ENCODE measurements at places on chromosomes 6 and 20.

GRCh38 chr20:60172346-60172984 lies 214.2 kb downstream of the CDH26 start:
- DNase-seq = no peak

DNA sequence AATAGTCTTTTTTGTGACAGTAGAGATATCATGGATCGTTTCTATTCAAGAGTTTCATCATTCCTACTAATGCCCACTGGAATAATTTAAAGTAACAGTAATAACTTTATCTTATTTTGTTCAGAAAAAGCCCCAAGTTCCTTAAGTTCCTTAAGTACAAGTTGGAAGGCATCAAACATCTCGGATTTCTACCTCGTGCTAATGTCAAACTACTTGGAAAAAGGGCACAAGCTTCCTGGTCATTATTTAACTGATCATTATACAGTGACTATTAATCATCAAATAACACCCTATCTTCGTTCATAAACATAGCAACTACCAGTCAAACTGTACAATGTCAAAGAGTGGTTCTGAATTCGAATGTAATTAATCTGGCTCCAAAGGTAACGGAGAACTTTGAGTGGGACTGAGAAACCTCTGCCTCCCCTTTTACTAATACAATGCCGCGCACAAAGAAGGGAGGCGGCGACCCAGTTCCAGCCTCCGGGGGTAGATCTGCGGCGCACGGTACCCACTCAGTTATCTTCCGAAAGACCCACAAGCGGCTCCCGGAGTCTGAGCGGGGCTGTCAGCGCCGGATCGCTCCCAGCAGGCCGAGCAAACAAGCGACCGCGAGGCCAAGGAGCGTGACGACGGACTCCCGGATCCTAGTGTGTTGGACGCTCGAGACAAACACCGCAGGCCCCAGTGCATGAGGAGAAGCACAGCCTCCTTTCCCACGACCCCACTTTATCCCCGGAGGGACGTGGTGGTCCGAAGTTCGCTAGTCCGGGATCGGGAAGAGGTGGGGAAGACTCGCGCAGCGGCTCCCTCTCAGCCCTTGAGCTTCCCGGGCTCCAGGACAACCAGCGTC lies 716 bp downstream of the SHPRH start:
- DNase-seq = peak; percentile 21

DNA sequence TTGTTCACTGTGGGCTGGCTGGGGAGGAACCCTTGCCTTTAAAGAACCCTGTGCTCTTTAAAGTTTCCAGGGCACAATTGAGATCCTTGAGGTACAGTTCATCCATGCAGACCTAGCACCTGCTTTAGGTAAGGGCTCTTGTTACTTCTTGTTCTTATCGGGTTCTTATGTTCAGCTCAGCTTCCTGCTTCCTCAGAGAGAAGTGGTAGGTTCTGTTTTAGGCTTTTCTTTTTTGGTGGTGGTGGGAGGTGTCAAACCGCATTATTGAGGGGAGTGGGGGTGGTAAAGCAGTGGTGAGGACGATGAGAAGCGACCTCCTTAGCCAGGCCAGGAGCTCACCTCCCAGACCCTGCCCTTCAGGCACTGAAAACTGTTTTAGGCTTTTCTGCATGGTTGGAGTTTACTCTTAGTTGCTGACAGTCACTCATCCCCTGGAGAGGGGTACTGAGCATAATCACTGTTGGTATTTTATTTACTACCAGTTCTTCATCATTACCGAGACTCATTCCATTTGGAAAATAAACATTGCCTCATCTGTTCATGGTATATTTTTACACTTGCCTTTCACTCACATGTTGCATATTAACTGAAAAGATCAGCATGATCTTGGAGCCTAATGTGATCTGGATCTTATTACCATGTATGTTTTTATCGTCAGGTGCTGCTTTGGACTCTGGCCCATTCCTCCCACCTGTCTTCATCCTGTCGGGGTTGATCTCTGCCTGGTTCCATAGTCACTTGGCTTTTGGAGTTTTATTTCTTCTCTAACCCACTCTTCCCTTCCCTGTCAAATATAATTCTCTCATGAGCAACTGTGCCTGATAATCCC lies 35.4 kb downstream of the SLC16A10 start:
- no peak for DNase-seq

DNA sequence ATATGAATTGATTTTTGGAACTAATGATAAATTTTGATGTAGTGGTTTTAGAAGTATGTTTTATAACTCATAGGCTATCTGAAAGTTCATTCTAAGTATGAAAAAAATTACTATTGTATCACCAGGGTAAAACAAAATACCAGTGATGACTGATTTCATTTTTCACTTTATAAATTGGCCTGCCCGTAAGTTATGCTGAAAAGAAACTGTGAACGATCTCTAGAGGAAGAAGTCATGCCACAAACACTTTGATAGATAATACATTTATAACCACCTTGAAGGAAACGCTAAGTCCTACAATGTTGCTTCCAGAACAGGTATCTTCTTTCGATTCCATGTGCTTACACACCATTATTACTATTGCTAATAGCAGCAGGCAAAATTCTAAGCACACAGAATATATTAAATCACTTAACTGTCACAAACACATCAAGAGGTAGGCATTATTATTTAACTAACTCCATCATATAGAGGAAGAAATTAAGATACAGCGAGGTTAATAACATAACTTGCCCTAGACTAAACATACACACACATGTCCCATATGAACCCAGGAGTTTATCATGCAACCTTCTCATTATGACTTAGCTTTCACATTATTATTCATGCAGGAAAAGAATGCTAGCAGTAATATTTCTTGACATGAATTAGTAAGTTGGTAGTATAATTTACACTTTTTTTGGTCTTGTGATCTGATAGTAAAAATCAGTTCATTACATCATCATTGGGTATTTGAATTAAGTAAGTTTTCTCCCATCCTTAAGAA lies 44.7 kb downstream of the RGS17 start:
- DNase-seq = no peak

DNA sequence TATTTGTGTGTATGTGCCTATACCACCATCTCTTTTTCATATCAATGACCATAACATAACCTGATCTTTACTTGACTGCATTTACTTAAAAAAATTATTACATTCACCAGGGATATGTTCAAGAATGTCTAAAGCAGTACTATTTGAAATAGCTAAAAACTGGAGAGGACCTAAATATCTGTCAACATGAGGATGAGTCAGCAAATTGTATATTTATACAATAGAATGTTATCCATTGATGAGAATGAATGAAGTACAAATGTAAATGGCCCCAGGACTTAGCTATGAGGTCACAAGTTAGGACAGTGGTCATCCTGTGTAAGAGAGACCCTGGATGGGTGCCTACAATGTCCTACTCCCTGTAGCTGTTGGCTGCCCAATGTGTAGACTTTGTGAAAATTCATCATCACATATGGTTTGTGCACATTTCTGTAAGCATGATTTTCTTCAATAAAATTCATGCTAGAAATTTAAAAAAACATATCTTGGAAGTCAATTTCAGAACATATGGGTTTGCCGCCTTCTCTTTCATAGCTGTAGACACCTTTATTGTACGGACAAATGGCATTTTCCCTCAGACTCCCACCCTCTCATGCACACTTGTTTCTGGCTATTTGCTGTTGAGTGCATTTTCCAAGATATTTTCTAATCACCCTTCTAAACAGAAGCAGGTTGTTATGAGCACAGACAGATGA lies 202.4 kb downstream of the CDH26 start:
- no peak for DNase-seq

- DNase-seq = no peak
These were observed 83.9 kb upstream of the GPR6 start for GRCh38 chr6:109894181-109894580.

GRCh38 chr6:75278474-75279077 lies 6.0 kb downstream of the TMEM30A start:
- DNase-seq = no peak

DNA sequence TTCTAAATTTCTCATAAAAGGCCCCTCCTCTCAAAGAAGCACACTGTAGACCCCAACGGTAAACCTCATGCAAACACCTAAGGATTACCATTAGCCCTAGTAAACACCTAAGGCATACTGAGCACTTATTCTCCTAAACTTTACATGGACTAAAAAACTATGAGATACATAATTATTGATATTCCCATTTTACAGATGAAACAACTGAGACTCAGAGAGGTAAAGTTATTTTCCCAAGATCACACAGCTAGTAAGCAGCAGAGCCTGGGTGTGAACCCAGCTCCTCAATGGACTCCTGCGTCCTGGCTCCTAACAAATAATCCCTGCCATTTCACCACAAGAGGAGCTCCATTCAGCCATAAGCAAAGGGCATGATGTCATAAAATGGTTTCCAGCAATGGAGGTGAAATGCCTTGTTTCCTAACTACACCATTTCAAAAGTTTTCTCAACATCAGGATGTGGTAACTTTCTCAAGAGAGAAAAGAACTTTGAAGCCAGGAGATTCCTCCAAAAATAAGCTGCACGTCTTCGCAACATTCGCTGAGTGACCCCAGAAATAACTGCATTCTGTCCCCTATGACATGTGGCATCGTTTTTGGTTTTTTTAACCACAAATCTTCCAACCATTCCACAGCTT lies 4.1 kb downstream of the ATP9A start:
- DNase-seq = no peak

- DNase-seq = no peak
These were observed 38.2 kb downstream of the ZNF341 start for GRCh38 chr20:33770005-33770404.

DNA sequence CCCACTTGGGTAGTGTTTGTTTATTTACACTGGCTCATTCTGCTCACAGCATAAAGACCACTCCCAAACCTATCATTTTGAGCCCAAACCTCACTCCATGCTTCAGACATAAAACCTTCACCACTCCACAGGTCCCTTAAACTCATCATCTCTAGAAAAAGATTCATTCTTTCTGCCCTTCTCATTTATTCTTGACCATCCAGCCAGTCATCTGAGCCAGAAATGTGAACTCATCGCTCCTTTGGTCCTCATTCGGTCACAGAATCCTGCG lies 12.4 kb downstream of the TPMT start:
- no peak for DNase-seq

DNA sequence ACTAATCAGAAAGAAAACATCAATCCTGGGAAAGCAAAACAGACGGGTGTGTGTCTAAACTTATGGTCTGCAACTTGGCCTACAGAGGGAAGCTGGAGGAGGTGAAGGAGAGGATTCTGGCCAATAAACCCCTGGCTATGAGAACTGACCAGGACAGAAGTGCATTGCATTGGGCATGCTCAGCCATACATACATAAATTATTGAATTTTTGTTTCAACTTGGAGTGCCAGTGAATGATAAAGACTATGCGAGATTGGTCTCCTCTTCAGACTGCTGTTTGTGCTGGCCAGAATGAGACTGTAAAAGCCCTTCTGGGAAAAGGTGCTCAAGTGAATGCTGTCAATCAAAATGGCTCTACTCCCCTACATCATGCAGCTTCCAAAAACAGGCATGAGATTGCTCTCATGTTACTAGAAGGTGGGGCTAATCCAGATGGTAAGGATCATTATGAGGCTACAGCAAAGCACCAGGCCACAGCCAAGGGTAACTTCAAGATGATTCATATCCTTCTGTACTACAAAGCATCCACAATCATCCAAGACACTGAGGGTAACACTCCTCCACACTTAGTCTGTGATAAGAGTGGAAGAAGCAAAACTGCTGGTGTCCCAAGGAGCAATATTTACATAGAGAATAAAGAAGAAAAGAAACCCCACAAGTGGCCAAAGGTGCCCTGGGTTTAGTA lies 17.4 kb downstream of the ADNP start:
- DNase-seq = no peak

GRCh38 chr6:113626475-113626874 lies 230.7 kb upstream of the MARCKS start:
- DNase-seq = no peak

GRCh38 chr6:115004204-115004603 lies 661.4 kb upstream of the HS3ST5 start:
- DNase-seq = no peak

DNA sequence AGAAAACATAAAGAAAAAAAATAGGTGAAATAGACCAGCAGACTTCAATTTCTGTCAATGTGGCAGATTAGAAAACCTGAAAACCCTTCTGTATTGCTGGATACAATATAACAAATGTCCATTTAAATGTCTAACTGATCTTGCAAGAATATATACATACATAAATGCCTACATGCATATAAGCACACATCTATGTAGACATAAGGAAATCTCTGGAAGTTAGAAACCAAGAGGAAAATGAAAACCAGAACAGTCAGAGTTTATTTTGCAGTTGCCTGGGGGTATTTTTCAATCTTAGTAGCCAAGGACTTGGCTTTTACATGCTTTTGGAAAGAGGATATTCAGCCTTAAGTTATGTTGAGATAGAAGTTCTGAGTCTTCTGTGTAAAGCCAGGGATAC lies 184.0 kb downstream of the RPS12 start:
- DNase-seq = no peak

DNA sequence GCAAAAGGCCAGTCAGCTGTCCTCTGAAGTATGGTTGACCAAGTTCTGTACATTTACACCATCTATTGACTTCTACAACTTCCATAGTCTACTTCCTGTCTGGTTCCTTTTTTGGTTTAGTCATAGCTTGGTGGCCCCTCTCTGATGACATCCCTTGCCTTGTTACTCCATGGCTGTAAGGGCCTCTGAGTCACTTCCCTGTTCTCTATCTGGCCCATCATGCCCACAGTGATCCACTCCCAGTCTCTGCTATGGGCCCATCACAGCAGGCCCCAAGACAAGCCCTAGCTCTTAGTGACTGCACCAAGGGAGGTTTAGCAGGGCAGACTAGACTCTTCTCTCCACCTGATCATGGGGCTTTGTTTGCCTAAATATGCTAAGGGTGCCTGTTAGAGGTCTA lies 441.6 kb downstream of the HACE1 start:
- DNase-seq = no peak

- no peak for DNase-seq
These were observed 61.4 kb upstream of the IL20RA start for GRCh38 chr6:137106183-137106582.

DNA sequence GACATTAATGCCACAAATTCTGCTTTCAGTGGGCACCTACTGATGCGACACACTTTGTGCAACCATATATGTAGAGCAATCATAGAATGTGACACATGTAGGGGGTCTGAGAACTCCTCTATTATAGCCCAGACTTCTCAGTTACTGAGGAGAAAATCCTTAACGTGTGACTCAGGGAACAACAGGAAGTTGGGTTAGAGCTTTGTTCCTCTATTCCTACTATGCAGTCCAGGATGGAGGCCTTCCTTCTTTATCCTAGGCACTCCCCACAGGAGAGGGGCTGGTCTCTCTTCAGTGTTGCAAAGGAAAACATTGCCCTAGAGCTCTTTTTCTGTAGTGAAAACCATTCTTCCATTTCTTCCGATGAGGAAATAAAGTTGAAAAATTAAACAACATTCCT lies 39.6 kb upstream of the RCAN2 start:
- DNase-seq = no peak

GRCh38 chr6:18302561-18303439 lies 38.5 kb upstream of the DEK start:
- no peak for DNase-seq
